Mesothelial cell of epicardium (in vitro differentiated cells): ENCODE measurements at places on chromosomes 16 and 17. TPM values are rescaled to one million over a fixed set of nuclear protein-coding genes. Genes with fewer than 3 reads are reported as not detected.

DNA sequence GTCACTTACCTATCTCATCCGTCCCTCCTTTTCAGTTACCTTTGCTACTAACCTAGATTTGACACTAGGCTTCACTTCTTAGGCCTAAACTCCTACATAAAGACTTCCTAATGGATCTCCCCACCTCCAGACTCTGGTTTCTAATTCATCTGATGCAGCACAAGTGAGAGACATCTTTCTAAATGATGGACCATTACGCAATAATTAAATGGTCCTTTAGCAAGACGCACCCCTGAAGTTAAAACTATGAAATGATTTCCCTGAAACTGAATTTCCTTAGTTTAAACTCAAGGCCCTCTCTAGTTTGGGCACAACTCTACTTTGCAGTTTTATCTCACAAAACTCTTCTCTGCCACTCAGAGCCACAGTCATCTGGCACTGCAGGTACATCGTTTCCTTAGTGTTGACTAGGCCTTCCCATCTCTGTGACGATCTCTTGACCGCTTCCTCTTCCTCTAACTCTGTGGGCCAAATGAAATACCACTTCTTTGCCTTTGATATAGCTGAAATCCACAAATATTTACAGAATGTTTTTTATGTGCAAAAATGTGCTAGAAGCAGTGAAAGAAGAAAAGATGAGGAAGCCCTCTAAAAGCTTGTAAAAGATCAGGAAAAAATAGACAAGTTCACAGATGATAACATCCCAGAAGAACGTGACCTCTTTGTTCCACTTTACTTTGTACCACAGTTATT, 3.3 kb downstream of the SYNRG start:
- H3K36me3 ChIP-seq: peaks cover 26% of the 10 kb centered on the region
- no peak overlapping the region for H3K27ac ChIP-seq
- no peaks in the 10 kb centered on the region for H3K27me3 ChIP-seq
- H3K4me3 ChIP-seq: no peak overlapping the region
- no peak for DNase-seq
- peaks cover 19% of the 10 kb centered on the region for H3K4me1 ChIP-seq

DNA sequence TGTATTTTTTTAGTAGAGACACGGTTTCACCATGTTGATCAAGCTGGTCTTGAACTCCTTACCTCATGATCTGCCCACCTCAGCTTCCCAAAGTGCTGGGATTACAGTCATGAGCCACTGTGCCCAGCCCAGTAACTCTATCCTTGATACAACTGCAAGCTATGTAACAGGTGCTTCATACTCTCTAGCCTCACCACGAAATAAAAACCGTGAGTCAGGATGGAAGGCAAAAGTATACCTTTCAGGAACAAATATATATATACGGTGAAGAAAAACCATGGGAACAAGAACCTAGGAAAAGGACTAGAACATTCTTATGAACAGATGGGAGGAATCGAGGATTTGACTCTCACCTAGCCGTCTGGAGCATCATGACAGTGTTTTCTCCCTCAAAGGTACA, 9.6 kb upstream of the FBF1 start:
- no peak overlapping the region for H3K27ac ChIP-seq
- H3K4me3 ChIP-seq: no peak overlapping the region
- peaks cover 31% of the 10 kb centered on the region for H3K36me3 ChIP-seq
- DNase-seq: no peak
- no peaks in the 10 kb centered on the region for H3K27me3 ChIP-seq

DNA sequence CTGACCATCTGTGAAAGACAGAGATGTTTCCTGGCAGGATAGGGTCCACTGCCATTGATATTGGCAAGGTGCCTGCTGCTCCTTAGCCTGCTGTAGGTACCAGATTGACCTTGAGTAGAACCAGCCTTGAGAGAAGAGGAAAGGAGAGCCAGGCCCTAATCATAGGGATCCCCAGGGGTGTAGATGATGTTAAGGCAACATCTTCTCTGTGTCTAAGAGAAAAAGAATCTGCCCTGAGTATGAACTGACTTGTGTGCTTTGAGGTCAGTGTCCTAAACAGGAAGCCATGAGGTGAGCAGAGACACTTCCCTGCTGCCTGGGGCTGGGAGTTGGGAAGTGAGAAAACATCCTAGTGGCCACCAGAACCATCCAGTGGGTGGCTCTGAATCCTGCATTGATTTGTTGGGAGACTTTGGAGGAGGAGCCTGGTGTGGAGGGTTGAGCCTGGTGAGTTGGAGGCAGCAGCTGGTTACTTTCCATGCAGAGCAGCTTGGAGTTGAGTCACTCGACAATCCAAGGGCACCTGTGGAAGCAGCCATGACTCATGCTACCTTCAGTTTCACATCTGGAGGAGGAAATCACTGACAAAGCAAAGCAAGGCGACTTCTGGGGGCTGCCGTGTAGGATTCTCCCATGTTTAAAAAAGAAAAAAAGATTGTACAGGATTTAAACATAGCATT, 47.8 kb downstream of the BMERB1 start:
- H3K27ac ChIP-seq: no peak overlapping the region
- H3K36me3 ChIP-seq: no peaks in the 10 kb centered on the region
- no peak for DNase-seq
- no peak overlapping the region for H3K4me3 ChIP-seq
- H3K27me3 ChIP-seq: peaks cover 4% of the 10 kb centered on the region

DNA sequence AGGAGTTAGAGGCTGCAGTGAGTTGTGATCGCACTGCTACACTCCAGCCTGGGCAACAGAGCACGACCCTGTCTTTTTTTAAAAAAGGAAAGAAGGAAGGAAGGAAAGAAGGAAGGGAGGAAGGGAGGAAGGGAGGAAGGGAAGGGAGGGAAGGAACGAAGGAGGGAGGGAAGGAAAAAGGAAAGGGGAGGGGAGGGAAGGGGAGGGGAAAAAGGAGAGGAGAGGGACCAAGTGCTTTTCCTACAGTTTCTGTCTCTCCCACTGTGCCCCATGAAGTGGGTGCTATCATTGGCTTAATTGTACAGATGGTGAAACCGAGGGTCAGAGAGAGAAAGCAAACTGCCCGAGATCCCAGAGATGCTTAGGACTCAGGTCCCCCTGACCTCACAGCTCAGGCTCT, 57.6 kb downstream of the SOCS1 start:
- no peaks in the 10 kb centered on the region for H3K36me3 ChIP-seq
- no peak for DNase-seq

The TPSB2 gene
- total RNA-seq: not detected in 3 replicates

The EPN3 gene
- 14.2 to 15.1 TPM (median 14.7 TPM) in 3 replicates for total RNA-seq

DNA sequence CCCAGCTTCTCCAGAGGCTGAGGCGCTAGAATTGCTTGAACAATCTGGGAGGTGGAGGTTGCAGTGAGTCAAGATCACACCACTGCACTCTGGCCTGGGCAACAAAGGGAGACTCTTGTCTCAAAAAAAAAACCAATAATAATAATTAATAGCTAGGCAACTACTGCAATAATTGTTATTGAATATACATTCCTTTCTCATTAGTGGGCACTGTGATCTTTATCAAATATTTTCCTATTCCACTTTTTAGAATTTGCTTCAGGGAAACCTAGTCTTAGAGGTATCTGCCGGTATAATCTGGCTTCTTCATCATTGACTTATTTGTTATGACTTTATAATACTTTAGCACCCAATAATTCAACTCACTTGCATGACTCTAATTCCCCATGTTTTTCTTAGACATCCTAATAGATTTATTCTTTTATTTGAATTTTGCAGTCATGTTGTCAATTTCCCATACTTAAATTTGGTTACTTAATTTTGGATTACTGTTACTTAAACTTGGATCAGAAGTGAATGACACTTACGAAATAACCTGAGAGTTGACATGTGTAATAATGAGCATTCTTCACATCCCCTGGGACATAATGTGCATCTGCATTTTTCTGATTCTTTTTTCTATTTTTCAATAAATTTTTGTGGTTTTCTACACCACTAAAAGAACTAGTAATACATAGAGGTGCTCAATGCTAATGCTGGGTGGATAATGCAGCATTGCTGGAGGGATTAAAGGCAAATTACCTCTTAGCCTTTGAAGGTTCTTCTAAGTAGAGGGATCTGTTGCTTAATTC, 25.0 kb upstream of the KCNJ16 start:
- H3K4me1 ChIP-seq: peaks cover 45% of the 10 kb centered on the region
- no peak overlapping the region for H3K27ac ChIP-seq
- H3K27me3 ChIP-seq: no peaks in the 10 kb centered on the region
- no peak overlapping the region for H3K4me3 ChIP-seq

The CRISPLD2 gene
- total RNA-seq: 72.4 to 83.0 TPM (median 80.1 TPM) in 3 replicates
